AG09309 (cell line): ENCODE measurements at places on chromosomes 4 and X.

GRCh38 chrX:110743679-110744340 lies 51.8 kb downstream of the CHRDL1 start:
- no peak for DNase-seq

GRCh38 chrX:133373386-133374079 lies 41.8 kb downstream of the GPC4 start:
- DNase-seq = no peak

- DNase-seq = no peak
Measured at GRCh38 chr4:33873791-33874190, 2370.5 kb downstream of the ARAP2 start.

GRCh38 chr4:22745234-22745633 lies 52.5 kb downstream of the GBA3 start:
- DNase-seq = no peak

GRCh38 chr4:76386566-76387305 lies 34.2 kb downstream of the CCDC158 start:
- DNase-seq = no peak

GRCh38 chr4:27198246-27198645 lies 337.6 kb downstream of the STIM2 start:
- DNase-seq = no peak

DNA sequence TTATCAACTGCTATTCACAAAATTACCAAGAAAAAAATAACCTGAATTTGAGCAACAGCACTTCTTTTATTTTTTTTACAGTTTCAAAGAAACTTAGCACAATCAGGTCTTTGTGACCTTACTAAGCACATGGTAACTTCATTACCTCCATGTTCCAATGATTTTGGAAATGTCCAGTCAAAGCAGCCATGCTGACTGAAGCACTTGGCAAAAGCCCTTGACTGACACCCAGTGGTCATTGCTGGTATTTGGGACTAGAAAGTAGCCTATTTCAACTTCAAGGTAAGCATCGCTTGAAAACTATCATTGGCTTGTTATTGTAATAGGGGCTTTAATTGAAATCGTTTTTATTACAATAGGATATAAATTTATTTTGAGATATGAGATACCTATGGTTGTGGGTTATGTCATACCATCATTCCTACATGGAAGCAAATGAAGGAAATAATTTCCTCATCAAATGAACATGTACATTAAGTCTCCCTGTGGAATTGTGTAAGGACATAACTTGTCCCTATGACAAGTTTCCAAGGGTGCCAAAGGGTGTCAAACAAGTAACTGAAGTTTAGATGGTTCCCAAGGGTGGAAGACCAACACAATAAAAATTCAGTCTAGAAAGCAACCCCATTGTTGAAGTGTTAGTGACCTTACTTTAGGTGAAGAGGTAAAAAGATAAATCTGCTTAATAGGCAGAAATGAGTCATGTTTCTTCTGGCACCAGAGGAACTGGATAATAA lies 15.2 kb upstream of the ANXA10 start:
- peak; percentile 39 for DNase-seq

DNA sequence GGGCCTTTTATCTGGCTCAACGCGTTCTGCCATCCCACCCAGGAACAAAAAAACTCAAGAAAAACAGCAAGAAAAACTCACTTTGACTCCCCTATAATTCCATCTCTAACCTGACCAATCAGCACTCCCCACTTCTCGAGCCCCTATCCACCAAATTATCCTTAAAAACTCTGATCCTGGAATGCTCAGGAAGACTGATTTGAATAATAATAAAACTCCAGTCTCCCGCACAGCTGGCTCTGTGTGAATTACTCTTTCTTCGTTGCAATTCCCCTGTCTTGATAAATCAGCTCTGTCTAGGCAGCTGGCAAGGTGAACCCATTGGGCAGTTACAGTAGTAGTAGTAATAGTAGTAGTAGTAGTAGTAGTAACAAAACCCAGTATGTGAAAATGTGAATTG lies 165.7 kb upstream of the CASK start:
- no peak for DNase-seq

- DNase-seq = no peak
Measured at GRCh38 chr4:35800669-35801068, 443.6 kb downstream of the ARAP2 start.

- DNase-seq = peak; percentile 13
Measured at GRCh38 chrX:24838629-24839028, 144.9 kb downstream of the POLA1 start.

DNA sequence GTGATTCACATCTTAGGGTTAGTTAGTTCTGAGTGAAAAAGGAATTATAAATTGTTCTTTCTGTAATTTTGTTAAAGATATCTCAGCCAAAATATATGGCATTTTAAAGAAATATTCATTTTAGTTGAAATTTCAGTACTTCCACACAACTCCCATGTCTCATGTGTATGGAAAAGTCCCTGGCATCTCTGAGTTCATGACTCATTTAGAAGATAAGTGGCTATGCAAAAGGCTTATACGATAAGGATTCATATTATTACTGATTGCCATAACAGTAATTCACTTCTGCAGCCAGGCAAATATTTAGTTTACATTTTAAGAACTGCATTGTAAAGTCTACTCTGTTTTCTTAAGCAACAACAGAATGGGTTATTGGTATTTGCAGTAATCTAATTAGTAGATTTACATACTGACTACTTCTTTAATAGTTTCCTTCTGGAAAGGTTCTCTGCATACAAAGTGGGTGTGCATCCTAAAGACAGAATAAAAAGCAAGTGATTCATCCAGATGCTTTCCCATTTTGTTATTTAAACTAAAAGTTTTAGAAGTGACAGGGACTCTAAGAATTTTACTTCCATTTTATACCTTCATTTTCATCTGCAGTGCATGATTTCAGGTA lies 682.4 kb upstream of the PABPC4L start:
- no peak for DNase-seq

- DNase-seq = no peak
Measured at GRCh38 chr4:18138076-18138665, 116.6 kb upstream of the LCORL start.
